ENCODE measurements at places on chromosomes 2 and 18.

DNA sequence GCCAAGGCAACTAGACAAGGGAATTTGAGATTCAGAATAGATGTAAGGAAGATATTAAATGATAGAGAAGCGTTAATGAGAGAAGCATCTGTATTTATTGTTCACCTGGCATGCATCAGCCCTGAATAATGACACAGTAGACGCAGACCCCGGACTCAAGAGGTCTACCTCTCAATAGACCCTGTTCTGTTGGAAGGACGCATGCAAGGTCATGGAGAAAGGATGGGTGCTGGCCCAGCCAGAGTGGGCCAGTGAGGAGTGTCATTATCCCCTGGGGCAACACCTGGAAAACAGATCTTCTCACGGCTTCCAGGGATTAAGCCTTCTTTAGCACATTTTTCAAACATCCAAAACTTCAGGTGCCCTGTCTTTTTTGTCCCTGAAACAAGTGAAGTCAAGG is 461.0 kb downstream of the EIPR1 start:
- DNase-seq, result no peak
- H3K27me3 ChIP-seq, result no peaks in the 10 kb centered on the region
- H3K4me1 ChIP-seq, result no peaks in the 10 kb centered on the region

- H3K27me3 ChIP-seq, result no peaks in the 10 kb centered on the region
- no peak for DNase-seq
- no peak overlapping the region for H3K4me3 ChIP-seq
Observed at GRCh38 chr2:199829628-199830027, 21.4 kb downstream of the FTCDNL1 start.

GRCh38 chr2:128635361-128635900 is 316.8 kb upstream of the HS6ST1 start:
- peaks cover 1% of the 10 kb centered on the region for H3K4me1 ChIP-seq
- peak; percentile 2 for DNase-seq
- H3K36me3 ChIP-seq, result no peaks in the 10 kb centered on the region
- no peak overlapping the region for H3K27ac ChIP-seq
- no peak overlapping the region for H3K4me3 ChIP-seq
- H3K27me3 ChIP-seq, result peaks cover 37% of the 10 kb centered on the region

DNA sequence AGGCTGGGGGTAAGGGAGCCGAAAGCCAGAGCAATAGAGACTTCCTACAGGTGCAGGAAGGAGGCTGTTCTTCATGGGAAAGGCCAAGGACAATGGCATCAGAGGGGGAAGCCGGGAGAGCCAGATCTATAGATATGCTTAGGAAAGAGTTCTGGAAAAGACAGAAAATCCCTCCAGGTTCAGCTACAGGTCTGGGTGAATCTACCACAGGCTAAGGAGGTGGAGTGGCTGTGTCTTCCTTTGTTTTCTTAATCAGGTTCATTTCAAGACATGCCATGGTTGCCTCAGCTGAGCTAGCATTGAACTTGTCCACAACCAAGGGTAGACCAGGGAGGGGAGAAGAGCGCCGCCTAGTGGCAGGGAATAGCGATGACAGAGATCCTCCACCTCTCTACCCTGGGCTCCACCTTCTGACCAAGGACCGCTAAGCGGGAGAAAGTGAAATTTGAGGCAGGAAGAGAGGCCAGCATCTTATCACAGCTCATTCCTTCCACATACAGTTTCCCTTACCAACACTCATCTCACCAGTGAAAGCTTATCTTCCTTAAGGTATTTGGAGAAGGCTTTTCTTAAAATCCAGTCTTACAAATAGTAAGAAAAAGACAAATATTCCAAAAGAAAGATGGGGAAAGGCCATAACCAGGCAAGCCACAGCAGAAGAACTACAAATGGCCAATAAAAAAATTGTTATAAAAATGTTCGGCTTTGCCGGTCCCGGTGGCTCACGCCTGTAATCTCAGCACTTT is 74.2 kb downstream of the VIT start:
- no peak for DNase-seq
- H3K4me1 ChIP-seq, result no peaks in the 10 kb centered on the region
- H3K36me3 ChIP-seq, result no peaks in the 10 kb centered on the region
- H3K27me3 ChIP-seq, result peaks cover 8% of the 10 kb centered on the region
- H3K4me3 ChIP-seq, result no peak overlapping the region
- H3K27ac ChIP-seq, result no peak overlapping the region

DNA sequence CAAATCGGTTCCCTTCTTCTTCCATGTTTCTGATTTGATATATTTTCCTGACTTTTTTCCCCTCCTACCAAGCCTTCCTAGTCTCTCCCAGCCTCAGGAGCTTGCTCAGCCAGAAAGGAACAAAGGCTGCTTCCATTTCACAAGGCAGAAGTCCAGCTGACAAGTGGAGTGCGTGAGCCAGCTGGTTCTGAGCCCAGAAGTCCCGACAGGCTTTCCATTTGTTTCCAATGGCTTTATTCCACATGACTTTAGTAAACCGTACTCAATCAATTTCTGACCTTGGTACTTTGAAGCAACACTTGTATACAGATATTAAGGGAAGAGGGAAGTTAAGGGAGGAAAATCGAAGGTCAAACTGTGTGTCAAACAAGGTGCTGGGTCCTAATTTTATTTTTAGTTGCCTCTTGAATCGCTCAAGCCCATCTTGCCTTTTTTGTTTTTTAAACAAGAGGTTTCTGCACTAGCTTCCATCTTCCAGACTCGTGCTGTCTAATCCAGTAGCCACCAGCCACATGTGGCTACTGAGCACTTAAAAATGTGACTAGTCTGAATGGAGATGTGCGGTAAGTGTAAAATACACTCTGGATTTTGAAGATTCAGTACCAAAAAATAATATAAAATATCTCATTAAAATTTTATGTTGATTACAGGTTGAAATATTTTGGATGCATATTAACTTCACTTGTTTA is 36.2 kb downstream of the WIPF1 start:
- no peak overlapping the region for H3K4me3 ChIP-seq
- no peak overlapping the region for H3K27ac ChIP-seq
- peaks cover 1% of the 10 kb centered on the region for H3K36me3 ChIP-seq

DNA sequence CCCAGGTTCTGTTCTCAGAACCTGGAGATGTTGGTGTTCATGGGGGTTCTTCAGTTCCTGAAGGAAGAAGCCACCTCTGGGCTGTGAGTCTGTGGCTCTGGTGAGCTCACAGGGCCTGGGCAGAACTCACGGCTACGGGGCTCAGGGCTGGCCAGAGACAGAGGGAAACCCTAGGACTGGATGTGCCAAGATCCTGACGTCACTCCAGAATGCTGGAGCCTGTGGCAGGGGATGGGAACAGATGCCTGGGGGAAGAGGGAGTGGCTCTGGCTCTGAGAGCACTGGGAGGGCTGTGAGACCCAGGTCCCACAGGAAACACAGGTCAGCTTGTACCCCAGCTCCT is at the start of gene OTOF:
OTOF (minus strand) TSS at position 214 of the 343 bp plus-strand sequence.
- H3K27me3 ChIP-seq, result peaks cover 5% of the 10 kb centered on the region
- no peaks in the 10 kb centered on the region for H3K4me1 ChIP-seq
- no peak for DNase-seq
- peak within 1 kb of the TSS; percentile 52 for H3K27ac ChIP-seq

DNA sequence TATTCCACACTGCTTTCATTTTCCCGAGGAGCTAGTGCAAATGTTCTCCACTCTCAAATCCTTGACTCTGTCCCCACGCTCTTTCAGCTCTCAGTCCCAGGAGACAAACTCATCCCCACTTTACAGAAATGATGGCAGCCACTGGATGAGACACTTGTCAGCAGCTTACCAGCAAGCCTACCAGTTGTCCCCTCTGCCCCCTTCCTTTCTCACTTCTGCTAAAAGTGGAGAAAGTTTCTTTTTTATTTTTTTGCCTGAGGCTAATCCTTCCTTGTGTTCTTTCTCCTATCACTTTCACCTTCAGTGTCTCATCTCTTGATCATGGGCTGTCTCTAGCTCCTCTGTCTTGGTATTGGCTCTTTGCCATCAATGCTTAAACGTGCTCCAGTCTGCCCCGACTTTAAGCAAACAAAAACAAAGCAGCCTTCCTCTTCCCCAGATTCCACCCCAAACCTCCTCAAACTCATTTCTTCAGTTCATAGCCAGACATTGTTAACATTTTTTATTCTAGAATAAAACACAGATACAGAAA is 64.5 kb downstream of the TTC32 start:
- H3K36me3 ChIP-seq, result no peaks in the 10 kb centered on the region
- peaks cover 26% of the 10 kb centered on the region for H3K27me3 ChIP-seq
- DNase-seq, result no peak
- no peak overlapping the region for H3K4me3 ChIP-seq
- H3K4me1 ChIP-seq, result no peaks in the 10 kb centered on the region

- H3K27me3 ChIP-seq, result peaks cover 29% of the 10 kb centered on the region
- no peak overlapping the region for H3K27ac ChIP-seq
- no peaks in the 10 kb centered on the region for H3K36me3 ChIP-seq
- peaks cover 3% of the 10 kb centered on the region for H3K4me1 ChIP-seq
- H3K4me3 ChIP-seq, result no peak overlapping the region
- DNase-seq, result no peak
Observed at GRCh38 chr18:13269013-13269280, 50.4 kb downstream of the LDLRAD4 start.

Data from progenitor cell of endocrine pancreas (in vitro differentiated cells).